ENCODE measurements at places on chromosomes 11 and 22.

DNA sequence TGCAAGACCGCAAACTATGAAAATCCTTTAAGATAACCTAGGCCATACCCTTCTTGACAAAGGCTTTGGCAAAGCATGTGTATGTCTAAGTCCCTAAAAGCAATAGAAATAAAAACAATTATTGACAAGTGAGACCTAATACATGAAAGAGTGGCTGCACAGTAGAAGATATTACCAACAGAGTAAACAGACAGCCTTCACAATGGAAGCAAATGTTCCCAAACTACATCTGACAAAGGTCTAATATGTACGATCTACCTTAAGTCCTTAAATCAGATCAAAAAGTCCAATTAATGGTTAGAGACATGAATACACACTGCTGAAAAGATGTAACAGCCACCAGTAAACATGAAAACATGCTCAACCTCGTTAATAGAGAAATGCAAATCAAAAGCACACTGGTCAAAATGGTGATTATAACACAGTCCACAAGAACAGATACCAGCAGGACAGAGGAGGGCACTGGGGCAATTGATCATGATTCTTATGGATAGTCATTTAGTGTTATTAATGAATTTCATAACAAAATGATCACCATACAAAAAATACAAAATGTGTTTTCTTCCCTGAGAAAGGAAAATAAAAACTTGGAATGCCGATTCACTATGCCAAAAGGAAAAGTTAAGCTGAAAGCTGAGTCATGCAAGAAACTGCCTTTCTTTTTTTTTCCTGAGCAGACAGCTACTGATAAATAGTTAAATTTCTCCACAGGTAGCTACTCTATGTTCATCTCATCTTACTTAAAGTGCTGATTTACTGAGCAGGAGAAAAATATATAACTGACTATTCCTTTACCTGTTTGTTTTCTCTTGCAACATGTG, 102.6 kb upstream of the VPREB1 start:
- DNase-seq = no peak

DNA sequence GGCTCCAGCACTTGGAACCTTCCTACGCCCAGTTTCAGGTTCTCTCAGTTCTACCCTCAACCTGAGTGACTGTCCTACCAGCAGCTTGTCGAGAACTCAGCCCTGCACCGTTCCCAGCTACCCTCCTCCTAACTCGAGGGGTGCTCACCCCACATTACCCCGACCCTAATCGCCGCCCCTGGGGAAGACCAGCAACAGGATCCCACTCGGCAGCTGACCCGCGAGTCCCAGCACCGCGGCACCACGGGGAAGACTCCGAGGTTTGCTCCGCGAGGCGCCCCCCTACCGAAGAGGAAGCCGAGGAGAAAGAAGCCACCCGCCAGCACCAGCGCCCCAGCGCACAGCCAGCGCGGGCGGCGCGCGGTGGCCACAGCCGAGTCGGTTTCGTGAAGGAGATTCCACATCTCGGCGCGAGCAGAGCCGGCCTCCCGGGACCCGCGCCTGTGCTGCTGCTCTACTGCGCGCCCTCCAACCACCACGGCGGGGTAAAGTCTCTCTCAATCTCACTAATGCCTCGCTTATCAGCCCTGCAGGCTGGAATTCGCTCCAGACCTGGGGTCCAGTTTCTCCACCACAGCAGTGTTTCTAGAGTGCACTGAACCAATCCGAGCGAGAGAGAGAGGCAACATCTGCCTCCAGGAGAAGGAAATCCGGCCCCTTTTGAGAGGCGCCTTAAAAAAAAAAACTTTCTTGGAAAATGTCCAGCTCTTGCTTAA, at the start of gene FOLH1:
TSS of gene FOLH1 (minus strand) at position 597 of the 716 bp plus-strand sequence. CDS start at position 404, 193 bp downstream.
- DNase-seq = no peak

GRCh38 chr11:45511566-45511965, 153.9 kb downstream of the CHST1 start:
- DNase-seq = no peak

GRCh38 chr11:27837895-27838563, 137.8 kb upstream of the BDNF start:
- no peak for DNase-seq

- DNase-seq = no peak
Measured at GRCh38 chr11:110086892-110087309, 6.3 kb upstream of the ZC3H12C start.

DNA sequence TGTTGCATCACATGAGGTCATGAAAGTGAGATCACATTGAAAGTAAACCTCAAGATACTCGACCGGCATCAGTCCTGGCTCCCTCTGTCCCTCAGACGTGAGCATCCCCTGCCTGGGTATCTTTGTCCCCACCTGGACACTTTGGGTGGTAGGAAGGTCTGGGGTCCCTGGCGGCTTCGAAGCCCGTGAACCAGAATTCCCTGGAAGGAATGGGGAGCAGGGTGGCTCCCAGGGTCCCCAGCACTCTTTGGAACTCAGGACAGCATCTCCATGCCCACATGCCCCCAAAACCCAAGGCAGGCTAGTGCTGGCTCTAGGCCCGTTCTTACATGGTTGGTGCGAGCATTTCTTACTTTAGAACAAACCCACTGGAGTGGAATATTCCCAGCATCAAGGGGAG, 7.5 kb downstream of the DERL3 start:
- DNase-seq = no peak

- no peak for DNase-seq
Measured at GRCh38 chr11:134393638-134394037, 18.4 kb downstream of the B3GAT1 start.

GRCh38 chr11:8948886-8949285, 6.1 kb upstream of the ASCL3 start:
- no peak for DNase-seq

- DNase-seq = no peak
Measured at GRCh38 chr22:20437613-20438426, at the start of gene SCARF2. Gene SCARF2, minus strand, starts transcription at chr22:20437825. Its CDS starts 71 bp downstream, at chr22:20437754.

DNA sequence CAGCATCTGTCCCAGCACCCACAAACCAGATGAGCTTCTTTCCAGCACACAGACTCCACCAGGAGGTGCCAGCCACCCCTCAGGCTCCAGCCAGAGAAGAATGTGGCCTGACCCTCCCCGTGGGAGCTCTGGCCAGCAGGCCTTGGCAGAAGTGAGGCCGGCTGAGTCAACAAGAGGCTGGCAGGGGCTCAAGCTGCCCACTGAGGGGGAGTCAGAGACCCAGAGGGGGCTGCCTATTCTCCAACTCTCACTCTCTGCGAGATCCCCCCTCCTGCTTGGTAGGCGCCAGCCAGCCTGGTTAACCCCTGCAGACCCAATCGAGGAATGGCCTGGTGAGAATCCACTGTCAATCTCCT, 10.6 kb upstream of the CDC42EP1 start:
- DNase-seq = no peak

GRCh38 chr11:133474461-133474860, 57.8 kb downstream of the OPCML start:
- no peak for DNase-seq

GRCh38 chr11:40338739-40339138, 1120.7 kb downstream of the LRRC4C start:
- no peak for DNase-seq

- no peak for DNase-seq
Measured at GRCh38 chr11:36349351-36350136, 53.5 kb downstream of the PRR5L start.

GRCh38 chr22:24077416-24077815, 66.3 kb downstream of the CABIN1 start:
- DNase-seq = no peak

DNA sequence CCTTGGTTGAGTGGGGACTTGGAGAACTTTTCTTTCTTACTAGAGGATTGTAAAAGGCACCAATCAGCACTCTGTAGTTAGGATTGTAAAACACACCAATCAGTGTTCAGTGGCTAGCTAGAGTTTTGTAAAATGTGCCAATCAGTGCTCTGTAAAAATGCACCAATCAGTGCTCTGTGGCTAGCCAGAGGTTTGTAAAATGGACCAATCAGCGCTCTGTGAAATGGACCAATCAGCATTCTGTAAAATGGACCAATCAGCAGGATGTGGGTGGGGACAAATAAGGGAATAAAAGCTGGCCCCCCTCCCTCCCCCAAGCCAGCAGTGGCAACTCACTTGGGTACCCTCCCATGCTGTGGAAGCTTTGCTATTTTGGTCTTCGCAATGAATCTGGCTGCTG, 5.5 kb upstream of the DRG1 start:
- no peak for DNase-seq

- no peak for DNase-seq
Measured at GRCh38 chr11:107457205-107457557, 444 bp downstream of the CWF19L2 start.

- DNase-seq = no peak
Measured at GRCh38 chr11:60710482-60710881, 11.1 kb downstream of the MS4A8 start.
